ENCODE measurements at places on chromosomes 5 and 9.

GRCh38 chr5:113266227-113266912 lies 168.4 kb downstream of the TSSK1B start:
- DNase-seq, result no peak

DNA sequence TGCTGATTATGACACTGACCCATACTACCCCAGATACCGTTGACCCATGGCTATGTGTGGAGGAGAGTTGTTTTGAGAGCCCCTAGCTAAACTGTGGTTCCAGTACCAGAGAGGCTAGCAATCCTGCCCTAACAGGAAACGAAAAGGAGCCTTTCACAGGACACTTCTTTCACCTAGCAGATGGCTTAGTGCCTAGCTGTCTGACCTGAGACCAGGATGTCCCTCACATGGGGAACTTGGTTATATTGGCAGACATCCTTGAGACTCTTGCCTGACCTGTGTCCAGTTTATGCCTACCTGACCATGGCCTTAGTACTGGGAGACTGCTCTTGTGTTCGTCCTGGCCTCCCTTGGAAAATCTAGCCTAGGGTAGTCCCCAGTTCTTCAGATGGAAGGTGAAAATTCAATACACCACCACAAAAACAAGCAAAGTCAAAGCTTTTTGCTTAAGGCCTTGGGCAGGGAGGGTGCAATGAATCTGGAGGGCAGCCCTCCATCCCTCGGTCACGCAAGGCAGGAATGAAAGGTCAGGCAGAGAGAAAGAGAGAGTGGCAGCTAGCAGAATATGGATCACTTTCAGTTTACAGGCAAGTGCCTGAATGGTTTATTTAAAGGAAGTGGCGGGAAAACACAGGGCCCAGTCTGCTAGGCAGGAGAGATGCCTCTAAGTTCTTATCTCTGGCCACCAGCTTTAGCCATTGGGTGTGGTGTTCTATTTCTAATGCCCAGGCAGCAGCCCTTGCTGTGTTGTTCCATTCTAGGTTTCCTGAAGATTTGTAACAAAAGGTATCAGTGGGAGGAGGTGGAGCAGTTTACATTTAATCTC lies 16.4 kb upstream of the ZNF474 start:
- no peak for DNase-seq

- DNase-seq, result no peak
These were observed 99.3 kb upstream of the NIPBL start for GRCh38 chr5:36777105-36777757.

DNA sequence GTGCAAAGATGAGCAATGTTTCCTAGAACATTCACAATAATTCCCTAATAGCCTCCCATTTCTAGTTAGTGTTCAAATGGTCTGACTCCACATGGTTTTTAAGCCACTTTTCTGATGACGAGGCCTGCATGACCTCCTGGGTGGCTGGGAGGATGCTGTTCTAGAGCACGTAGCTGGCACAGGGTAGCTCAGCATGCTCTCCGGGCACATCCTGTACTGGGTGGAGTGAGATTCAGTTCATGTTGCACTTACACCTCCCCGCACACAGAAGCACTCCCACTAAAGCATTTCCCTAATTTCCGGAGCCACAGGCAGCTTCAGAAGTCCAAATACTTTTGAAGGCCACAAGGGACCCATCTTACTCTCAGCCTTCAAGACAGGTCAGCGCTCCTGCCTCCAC lies 159.8 kb upstream of the LHFPL2 start:
- no peak for DNase-seq

All from kidney (tissue), 22 donors.